A172 (cell line): ENCODE measurements at places on chromosomes 13 and 19.

GRCh38 chr19:765179-765738, 14.3 kb downstream of the MISP start:
- DNase-seq, result no peak

DNA sequence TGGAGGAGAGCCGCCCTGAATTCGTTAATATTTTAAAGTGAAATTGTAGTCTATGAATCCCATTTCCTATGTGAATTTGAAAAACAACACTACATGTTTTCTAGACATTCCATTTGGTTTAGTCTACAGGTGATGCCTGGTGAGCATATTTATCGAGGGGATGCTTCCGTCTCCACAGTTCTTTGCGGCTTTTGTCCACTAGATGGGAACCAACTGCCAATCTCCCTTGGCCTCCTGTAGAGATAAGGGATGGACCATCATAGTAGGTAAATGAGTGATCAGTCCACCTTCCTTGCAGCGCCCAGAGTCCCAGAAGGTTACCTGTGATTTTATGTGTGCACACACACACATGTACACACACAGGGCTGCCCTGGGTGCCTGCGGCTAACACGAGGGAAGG, 289.8 kb upstream of the SOX21 start:
- no peak for DNase-seq

DNA sequence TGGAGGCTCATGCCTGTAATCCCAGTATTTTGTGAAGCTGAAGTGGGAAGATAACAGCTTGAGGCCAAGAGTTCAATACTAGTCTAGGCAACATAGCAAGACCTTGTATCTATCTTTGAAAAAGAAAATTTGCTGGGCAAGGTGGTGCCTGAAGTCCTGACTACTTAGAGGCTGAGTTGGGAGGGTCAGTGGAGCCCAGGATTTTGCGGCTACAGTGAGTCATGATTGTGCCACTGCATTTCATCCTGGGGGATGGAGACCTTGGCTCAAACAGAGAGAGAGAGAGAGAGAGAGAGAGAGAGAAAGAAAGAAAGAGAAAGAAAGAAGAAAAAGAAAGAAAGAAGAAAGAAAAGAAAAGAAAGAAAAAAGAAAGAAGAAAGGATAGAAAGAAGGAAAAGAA, 1872.3 kb upstream of the PCDH20 start:
- DNase-seq, result peak; percentile 16

- DNase-seq, result no peak
Measured at GRCh38 chr13:79767126-79767525, 286.2 kb downstream of the NDFIP2 start.

DNA sequence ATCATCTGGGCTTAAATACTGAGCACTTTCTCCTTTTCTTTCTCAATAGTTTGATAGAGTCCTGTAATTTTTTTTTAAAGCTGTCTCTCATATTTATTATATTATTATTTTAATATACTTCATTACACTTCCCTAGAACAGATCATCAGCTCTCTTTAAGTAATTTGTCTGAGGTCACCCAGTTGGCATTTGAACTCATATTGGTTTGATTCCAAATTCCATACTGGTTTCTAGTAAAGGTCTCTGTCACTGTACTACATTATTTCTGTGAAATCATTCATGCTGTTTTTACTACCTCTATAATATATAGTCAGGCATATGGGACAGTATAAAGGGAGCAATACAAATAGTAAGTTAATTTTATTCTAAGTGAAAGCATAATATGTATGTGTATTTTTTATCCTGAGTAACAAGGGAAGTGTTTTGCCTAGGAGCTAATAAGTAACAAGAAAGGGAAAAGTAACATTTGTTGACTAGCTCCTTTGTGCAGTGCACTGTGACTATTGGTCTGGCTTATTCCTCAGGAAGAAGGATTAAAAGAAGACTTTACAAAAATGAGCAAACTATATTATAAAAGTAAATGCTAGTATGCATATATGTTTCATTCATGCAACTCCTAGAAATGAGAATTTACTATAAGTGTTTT, 14.3 kb downstream of the LPAR6 start:
- no peak for DNase-seq

- no peak for DNase-seq
Measured at GRCh38 chr19:12834566-12834943, at the start of gene RTBDN. TSS of gene RTBDN (minus strand) at chr19:12834579. CDS start at chr19:12829979, 4,600 bp downstream.

DNA sequence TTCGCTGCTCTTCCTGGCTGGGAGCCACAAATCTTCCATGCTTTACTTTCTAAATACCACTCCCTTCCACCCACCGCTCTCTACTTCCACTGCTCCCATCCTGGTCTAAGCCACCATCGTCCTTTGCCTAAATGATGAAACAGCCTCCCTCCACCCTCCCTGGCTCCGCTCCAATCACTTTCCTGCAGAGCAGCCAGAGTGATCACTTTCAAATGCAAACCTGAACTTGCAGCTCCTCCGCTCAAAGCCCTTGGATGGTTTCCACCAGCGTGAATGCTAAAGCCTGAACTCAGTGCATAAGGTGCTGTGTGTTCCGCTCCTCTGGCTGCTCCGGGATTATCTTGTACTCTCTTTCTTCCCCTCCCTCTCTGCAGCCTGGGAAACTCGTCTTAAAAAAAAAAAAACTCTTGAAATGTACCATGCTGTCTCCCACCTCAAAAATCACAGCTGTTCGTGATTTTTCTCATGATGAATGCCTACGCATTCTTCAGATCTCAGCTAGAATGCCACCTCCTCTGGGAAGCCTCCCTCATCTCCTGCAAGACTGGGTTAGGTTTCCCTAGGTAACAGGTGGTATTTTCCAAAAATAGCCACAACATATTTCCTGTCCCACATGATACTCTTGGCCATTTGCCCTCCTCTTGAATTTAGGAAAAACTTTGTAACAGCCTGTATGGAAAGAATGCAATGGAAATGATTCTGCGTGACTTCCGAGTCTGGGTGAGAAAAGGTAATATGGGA, 3.7 kb upstream of the SIN3B start:
- peak; percentile 77 for DNase-seq

DNA sequence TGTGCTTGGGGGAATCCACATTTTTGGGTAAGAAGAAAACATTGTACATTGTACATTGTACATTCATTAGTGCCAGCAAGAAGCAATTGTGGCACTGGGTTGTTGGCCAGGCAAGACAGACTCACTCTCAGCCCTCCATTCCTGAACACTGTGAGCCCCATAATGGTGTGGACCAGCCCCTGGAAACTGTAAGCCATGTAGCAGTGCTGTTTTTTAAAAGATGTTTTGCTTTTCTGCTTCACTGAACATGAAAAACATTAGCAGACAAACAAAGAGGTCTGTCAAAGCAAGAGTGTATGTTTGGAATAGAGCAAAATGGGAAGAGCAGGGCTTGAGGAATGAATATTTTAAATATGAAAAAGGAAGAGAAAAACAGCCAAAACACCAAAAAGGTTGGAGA, 39.1 kb upstream of the IL17D start:
- no peak for DNase-seq

DNA sequence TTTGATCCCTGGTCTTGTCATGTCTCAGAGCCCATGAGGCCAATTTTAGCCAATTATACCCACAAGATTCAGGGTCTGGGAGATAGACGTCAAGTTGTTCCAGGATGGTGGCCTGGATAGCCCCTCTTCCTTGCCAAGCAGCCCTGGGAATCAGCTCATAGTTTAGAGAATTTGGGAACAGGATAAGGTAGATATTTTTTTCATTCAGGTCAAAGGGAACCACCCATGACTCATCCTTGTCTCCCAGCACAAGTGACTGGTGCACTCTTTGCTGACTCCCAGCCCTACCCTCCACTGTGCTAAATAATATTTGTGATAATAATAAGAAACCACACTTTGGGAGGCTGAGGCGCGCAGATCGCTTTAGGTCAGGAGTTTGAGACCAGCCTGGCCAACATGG, 17.1 kb upstream of the S1PR4 start:
- DNase-seq, result peak; percentile 70

- DNase-seq, result no peak
Measured at GRCh38 chr19:15235781-15236180, 3.5 kb upstream of the EPHX3 start.

DNA sequence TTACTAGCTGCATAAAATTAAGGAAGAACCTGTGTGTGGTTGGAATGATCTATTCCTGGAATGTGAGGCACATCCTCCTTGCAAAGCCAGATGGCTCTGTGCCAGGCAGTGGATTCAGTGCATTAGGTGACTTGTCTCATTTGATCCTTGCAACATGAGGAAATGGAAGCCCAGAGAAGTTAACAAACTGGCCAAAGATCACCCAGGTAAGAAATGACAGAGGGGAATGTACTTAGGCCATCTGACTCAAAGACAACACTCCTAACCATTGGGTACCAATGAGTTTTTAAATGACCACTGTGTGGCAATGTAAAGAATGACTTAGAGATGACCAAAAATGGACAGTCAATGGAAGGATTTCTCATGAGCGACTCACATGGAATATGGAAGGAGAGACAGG, 114.2 kb upstream of the RXFP2 start:
- peak; percentile 26 for DNase-seq

- no peak for DNase-seq
Measured at GRCh38 chr13:77563111-77563510, 27.6 kb downstream of the SCEL start.

GRCh38 chr19:55119053-55119452, 1.6 kb upstream of the PPP1R12C start:
- no peak for DNase-seq

GRCh38 chr13:48291730-48292129, 11.8 kb upstream of the RB1 start:
- no peak for DNase-seq

DNA sequence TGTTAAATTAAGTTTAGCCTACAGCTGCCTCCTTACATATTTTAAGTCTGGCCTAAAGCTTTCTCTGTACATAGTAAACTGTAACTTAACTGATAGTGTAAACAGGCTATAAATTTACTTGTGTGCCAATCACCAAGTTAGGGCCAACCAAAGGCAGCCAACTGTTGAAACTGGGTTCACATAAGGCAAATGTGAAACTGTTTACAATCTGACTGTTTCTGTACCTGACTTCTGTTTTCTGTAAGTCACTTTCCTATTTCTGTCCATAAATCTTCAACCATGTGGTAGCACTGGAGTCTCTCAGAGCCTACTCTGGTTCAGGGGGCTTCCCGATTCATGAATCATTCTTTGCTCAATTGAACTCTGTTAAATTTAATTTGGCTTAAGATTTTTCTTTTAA, 103.1 kb downstream of the RAP2A start:
- DNase-seq, result no peak

GRCh38 chr13:98377635-98378378, 199.1 kb downstream of the STK24 start:
- no peak for DNase-seq

- no peak for DNase-seq
Measured at GRCh38 chr13:23348262-23349127, 85.0 kb downstream of the SACS start.

- no peak for DNase-seq
Measured at GRCh38 chr19:13094106-13094504, 8.6 kb downstream of the LYL1 start.

- no peak for DNase-seq
Measured at GRCh38 chr13:102260256-102260655, 141.6 kb downstream of the FGF14 start.

DNA sequence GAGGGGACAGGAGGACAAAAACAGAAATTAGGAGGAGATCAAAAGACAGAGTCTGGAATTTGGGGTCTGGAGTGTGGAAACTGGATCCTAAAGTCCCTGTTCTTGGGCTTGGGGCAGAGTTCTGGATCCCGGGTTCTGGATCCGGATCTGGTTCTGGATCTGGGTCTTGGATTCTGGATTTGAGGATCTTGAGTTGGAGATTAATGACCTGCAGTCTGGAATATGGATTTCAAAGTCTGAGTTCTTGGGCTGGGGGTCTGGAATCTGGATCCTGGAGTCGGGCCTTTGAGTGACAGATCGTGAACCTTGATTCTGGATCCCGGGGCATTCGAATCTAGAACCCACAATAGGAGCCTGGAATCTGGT, 411 bp upstream of the KLK15 start:
- no peak for DNase-seq

DNA sequence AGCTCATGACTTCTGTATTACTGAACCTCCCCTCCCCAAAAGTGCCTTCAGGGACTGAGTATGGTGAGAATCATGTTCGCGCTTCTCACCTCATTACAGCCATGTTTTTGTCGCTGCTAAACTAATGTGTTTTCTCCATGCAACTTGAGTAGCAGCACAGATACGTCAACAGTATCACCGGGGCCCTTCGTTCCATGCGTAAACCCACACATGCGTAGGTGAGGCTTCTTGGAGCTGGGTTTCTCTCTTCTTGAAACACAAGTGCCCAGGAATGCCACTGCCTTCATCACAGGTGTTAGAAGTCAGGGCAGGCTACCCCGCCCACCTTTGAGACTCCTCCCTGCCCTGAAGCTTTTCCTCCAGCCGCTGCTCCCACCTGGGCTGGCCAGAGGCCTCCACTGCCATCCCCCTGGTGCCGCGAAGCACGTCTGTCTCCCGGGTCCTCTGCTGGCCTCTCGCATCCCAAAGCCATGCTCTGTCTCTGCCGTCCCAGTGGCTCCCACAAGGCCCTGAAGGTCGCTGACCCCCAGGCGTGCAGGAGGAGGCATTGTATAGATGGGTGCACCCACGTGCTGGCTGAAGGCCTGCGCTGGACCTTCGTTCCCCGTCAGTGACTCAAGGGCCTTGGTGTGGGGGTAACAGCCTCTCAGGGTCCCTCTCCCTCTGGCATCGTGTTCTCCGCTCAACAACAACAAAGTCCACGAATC, 135.3 kb upstream of the MCF2L start:
- no peak for DNase-seq

DNA sequence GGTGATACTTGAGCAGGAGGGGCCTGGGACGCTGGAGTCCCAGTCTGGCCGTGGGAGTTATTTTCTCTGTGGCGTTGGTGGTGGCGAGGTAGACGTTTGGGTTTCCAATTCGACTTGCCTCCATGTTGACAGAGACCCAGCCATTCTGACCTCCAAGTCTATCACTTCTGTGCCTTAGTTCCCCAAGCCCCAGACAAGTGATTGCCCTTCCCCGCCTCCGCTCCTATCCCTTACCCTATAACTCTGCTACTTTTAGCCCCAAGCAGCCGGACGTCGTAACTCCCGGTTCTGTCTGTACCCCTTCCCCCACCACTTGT, 549 bp downstream of the TIMM50 start:
- no peak for DNase-seq

DNA sequence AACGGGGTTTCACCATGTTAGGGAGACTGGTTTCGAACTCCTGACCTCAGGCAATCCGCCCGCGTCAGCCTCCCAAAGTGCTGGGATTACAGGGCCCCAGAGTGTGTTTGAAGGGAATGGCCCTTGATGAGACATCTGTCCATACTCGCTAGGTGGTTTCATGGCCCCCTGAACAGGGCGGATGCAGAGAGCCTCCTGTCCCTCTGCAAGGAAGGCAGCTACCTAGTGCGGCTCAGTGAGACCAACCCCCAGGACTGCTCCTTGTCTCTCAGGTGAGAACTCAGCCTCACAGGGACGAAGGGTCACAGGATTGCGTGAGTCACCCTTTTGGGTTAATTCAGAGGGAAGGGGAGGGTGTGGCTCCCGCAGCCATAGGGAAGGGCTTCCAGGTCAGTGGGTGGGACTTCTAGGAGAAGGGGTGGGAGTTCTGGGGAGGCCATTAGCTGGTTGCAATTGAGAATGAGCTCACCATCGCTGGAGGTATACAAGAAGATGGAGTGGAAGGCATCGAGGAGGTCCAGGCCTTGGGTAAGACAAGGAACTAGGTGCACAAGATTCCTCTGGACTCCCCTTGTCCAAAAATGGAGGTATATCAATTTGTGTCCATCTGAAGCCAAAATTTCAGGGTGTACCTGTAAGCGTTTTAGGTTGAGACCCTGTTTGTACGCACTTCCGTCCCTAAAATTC, 9.2 kb downstream of the SHD start:
- DNase-seq, result peak; percentile 28

GRCh38 chr13:23159205-23159759, 21.5 kb upstream of the SGCG start:
- no peak for DNase-seq

- no peak for DNase-seq
Measured at GRCh38 chr13:48315969-48316650, 12.6 kb downstream of the RB1 start.
